Esophagus squamous epithelium (tissue), 5 donors: ENCODE measurements at places on chromosomes 3 and 15.

GRCh38 chr3:68977486-68978167 lies 35.9 kb downstream of the EOGT start:
- DNase-seq, result no peak

DNA sequence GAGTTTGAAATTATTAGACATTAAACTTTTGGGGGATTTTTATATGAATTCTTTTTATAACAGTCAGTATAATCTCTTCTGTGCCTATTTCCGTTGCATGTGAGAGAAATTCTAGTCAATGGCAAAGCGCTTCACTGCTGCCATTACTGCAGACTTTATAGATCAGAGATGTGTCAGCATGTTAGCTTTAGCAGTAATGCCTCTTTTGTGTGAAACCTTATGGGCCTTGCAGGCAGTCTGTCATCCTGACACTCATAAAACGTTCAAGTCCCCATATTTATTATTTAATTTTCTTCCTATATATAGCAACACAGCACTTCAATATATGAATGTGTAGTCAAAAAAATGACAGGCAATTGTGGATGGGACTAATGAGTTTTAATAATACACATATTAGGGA lies 191.0 kb downstream of the NLGN1 start:
- DNase-seq, result no peak

- DNase-seq, result no peak
These were observed 22.7 kb downstream of the ABHD6 start for GRCh38 chr3:58260261-58260731.

GRCh38 chr3:71579935-71580406 lies 3.6 kb downstream of the FOXP1 start:
- no peak for DNase-seq

- no peak for DNase-seq
These were observed 266.8 kb downstream of the ABHD5 start for GRCh38 chr3:43957553-43957952.

GRCh38 chr3:19559724-19560442 lies 374.1 kb downstream of the EFHB start:
- DNase-seq, result no peak

DNA sequence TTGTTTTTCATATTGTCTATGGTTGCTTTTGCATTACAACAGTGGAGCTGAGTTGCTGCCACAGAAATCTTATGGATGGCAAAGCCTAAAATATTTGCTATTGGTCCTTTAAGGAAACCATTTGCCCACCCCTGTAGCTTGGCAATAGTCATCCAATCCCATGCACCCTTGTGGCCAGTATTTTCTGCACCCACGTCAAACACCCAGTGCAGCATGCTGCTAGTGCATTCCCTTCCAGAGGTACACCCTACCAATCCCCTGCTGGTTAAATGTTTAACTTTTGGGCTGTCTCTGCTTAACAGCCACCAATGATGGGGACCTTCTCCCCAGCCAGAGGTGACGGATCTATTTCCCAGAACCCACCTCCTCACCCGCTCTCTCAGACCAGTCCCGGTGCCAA lies 23.8 kb upstream of the SLC6A11 start:
- no peak for DNase-seq

DNA sequence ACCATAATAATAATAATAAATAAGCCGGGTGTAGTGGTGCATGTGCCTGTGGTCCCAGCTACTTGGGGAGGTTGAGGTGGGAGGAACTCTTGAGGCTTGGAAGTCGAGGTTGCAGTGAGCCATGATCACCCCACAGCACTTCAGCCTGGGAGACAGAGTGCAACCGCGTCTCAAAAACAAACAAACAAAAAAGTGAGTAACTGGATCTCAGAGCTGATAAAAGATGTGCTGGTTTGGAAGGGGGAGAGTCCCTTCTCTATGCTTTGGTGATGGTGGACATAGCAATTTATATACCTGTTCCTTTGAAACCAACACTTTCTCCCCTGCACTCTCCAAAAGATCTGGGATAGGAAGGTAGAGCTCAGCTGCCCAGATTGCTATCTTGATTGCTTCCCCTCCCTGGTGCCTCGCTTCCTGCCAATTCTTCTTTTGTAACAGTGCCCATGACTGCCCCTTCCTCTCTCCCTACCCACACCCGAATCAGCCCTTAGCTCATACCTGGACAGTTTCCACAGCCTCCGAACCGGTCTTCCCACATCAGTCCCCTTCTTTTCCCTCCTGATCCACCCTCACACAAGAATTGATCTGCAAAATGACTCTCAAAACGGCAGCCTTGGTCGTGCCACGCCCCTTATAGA lies 55.1 kb upstream of the UBE2E1 start:
- no peak for DNase-seq

- no peak for DNase-seq
These were observed 120.0 kb upstream of the C15orf61 start for GRCh38 chr15:67400890-67401289.

DNA sequence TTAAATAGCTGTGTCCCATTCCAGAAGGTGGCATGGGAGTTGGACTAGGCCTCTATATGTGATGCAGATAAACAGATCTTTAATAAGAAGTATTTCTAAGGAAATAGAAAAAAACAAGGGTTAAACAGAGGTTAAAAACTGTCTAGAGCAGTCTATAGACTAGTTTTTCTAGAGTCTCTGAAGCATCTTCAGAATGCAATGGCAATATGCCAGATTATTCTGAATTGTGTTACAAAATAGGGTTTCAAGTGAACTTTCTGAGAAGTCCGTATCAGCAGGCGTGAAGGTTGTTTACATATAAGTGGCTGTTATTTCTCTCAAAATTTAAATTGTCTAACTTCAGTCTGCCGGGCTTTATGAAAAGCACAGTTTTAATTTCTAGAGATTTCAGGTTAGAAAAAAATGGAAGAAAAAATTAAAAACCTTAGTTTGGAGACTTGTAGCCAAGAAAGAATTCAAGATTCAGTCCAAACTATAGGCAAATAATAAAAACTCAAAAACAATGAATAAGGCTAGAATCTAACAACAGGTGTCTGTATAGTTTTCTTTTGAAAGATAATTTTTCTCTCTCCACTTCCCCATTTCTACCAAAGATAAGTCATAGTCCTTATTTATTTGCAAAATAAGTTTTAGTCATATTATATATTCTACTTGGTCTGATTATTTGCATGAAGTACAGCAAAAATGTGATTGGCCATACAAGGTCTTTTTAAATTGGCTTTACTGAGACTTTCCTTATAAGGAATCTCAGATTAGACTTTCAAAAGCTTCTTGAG lies 55.2 kb downstream of the OSTN start:
- no peak for DNase-seq

DNA sequence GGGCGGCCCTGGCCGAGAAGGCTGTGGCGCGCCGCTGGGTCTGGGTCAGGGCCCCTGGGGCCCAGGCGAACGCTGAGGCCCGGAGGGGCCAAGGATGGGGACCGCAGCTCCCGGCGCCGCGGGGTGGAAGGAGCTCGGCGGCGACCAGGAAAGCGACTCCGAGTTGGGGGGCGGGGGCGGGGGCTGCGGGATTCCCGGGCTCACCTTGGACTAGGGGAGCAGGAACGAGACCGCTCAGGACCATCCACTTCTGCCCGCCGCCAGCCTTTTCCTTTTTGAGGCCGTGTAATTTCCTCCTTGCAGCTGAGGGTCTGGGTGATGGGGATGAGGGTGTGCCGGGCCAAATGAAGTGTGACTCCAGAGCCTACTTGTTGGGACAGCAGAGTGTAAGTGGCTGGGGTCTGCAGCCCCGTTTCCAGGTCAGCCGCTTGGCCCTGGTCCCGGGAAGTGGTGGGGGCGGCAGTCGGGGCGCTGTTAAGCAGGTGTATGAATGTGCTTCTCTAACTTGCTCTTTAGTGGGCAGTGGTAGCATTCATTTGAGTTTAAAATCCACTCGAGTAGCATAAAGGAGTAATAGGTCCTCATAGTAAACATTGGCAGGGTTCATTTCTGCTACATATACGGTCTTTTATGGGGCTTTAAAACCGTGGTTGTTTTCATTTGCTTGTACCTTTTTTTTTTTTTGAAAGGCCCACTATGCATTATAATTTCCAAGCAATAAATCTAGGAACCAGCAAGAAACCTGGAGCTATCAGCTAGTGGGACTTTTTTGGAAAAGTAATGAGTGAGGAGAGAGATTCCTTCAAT lies 717 bp downstream of the PXK start:
- DNase-seq, result no peak

GRCh38 chr3:73413619-73414018 lies 211.1 kb downstream of the PDZRN3 start:
- no peak for DNase-seq

GRCh38 chr3:16460273-16460672 lies 53.2 kb downstream of the RFTN1 start:
- DNase-seq, result no peak

GRCh38 chr3:21790466-21790865 lies 39.5 kb upstream of the ZNF385D start:
- no peak for DNase-seq

DNA sequence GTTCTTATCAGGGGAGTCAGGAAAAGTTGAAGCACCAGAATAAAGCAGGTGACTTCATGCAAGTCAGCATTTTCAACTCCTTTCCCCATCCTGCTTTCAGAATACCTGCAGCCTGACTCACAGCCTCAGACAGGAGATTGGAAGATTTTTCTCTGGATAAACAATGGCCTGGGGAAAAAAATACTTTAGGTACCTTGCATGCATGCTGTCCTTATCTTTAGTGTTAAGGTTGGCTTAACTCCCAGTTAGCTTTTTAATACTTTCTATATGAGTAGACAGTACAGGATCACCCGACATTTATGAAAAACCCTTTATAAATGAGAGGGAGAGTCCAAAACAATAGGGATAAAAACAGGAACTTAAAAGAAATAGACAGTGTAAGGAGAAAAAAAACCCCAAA lies 53.6 kb downstream of the PAK2 start:
- no peak for DNase-seq

DNA sequence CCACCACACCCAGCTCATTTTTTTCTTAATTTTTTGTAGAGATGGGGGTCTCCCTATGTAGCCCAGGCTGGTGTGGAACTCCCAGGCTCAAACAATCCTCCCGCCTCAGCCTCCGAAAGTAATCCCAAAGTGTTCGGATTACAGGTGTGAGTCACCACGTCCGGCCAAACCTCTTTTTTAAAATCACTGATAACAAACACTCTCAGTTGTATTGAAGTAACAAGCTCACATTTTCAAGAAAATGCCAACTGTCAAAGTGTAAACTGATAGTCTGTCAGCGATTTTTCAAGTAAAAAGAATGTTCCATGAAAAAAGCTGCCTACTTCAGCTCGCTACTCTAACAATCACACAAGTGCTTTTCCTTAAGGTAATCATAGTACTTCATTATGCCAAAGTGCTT lies 33.4 kb downstream of the UBXN7 start:
- DNase-seq, result no peak

DNA sequence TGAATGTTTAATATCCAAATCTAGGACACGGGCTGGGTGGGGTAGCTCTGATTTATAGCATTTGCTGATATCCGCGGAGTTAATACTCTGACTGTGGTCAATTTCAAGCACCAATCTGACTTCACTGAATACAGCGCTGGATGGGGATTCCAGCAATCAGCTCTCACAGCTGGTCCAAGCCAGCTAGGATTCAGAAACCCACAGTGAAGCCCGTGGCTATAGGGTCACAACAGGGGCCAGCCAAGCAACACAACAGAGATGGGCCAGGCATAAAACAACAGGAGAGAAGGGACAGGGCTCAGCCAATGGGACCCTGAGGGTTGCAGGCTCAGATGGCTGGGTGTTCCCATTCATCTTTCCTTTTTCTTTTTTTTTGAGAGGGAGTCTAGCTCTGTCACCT lies 5.4 kb upstream of the LMAN1L start:
- no peak for DNase-seq

DNA sequence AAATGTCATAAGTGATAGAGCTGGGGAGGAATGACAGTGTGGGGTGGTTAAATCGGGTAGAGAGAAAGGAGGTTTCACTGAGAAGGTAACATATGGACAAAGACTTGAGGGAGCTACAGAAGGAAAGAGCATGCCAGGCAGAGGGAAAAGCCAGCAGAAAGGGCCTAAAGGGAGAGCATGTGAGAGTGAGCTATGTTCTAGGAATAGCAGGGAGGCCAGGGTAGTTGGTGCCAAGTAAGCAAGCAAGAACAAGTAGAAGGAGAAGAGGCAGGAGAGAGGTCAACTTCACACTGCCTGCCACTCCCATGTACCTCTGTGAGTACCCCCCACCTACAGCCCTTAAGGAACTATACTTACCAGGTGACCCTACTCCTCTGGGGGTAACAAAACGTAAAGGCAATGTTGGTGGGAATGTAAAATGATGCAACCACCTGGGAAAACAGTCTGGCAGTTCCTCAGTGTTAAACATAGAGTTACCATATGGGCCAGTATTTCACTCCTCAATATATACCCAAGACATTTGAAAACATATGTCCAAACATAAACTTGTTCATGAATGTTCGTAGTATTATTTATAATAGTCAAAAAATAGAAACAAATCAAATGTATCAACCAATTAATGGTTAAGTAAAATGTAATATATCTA lies 67.6 kb downstream of the SFMBT1 start:
- no peak for DNase-seq

DNA sequence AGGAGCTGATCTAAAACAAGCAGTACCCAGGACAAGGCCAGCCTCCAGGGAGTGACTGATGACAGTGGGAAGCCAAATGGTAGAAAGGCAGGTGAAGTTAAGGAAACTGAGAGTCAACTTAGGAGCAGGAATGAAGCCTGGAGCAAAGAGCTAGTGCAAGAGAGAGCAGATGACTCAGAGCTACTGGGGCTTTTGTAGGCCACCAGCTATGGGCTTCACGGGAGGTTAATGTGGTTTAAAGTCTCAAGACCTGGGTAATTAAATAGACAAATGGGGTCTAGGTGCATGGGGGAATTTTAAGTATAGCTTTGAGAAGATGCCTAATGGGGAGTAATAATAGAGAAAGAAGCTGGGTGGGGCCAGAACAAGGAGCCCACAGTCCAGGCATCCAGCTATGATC lies 3.1 kb downstream of the CD86 start:
- no peak for DNase-seq

- DNase-seq, result no peak
These were observed 79.5 kb downstream of the KBTBD8 start for GRCh38 chr3:67077656-67078055.

DNA sequence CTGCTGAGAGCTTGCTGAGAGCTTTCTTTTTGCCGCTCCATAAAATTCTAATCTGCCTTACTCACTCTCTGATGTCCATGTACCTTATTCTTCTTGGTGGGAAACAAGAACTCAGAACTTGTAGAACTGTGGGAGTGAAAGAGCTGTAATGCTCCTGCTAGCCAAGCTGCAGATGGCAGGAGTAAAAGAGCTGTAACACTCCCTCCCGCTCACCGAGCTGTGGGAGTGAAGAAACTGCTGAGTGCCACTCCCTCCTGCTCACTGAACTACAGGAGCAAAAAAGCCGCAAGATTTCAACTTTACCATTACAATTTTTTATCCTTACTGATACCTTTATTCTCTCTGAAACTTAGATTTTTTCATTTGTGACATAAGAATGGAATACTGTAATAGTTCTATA lies 199.1 kb downstream of the SI start:
- no peak for DNase-seq

- no peak for DNase-seq
These were observed 29.3 kb downstream of the SCN5A start for GRCh38 chr3:38620236-38620635.

GRCh38 chr3:179100652-179101051 lies 29.0 kb upstream of the ZMAT3 start:
- DNase-seq, result no peak

- no peak for DNase-seq
These were observed 3.3 kb upstream of the ACTR8 start for GRCh38 chr3:53885239-53885638.
